Type B pancreatic cell (in vitro differentiated cells): ENCODE measurements at places on chromosomes 1 and 21. TPM values are rescaled to one million over a fixed set of nuclear protein-coding genes. Genes with fewer than 3 reads are reported as not detected.

GRCh38 chr1:37274938-37275631, 199.3 kb upstream of the ZC3H12A start:
- H3K36me3 ChIP-seq: no peaks in the 10 kb centered on the region
- H3K4me1 ChIP-seq: no peaks in the 10 kb centered on the region

DNA sequence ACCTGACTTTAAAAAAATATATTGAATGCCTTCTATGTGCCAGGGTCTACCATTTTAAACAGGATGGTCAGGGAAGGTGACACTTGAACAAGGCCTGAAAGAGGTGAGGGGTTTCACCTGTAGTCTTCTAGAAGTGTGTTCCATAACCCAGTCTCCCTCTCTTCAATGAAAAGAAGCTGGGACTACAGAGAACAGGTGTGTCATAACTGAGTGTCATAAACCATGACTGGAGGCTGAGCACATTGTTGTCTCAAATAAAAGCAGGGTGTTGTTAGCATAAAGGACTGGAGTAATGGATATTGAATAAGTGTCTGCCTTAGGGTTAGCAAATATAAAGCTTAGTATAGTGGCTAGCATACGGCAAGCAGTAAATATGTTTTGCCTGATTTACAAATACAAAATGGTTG, 65.4 kb downstream of the SYDE2 start:
- no peak for DNase-seq
- no peaks in the 10 kb centered on the region for H3K36me3 ChIP-seq
- peaks cover 5% of the 10 kb centered on the region for H3K4me1 ChIP-seq
- H3K27ac ChIP-seq: no peak overlapping the region
- H3K4me3 ChIP-seq: no peak overlapping the region

GRCh38 chr1:213287987-213288386, 236.9 kb downstream of the RPS6KC1 start:
- DNase-seq: no peak
- H3K4me1 ChIP-seq: no peaks in the 10 kb centered on the region
- H3K27ac ChIP-seq: no peak overlapping the region

DNA sequence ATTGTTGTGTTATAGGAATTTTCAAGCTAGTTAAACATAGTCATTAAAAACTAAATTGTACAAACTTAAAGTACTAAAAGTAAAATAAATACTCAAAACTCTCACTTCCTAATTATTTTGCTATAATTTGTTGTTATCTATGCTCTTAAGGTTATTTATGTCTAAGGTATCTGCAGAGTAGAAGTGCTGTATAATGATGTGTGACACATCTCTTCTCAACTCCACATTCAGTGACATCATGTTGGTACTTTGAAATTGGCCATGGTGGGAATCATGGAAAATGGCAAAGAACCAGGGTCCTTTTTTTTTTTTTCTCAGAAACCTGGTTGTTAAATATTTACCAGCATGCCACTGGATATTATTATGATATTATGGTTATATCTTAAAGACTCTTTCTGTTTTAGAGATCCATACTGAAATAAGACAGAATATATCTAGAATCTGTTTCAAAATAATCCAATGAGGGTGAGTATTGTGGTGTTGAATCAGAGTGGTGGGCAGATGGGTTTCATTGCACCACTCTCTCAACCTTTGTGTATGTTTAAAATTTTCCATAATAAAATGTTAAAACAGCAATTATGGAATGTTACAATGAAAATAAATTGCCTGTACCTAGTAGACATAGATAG, 22.4 kb downstream of the LRRC8B start:
- no peak overlapping the region for H3K4me3 ChIP-seq
- no peaks in the 10 kb centered on the region for H3K27me3 ChIP-seq
- no peaks in the 10 kb centered on the region for H3K36me3 ChIP-seq
- no peaks in the 10 kb centered on the region for H3K4me1 ChIP-seq
- H3K27ac ChIP-seq: no peak overlapping the region

The TMEM50A gene
- total RNA-seq: 80.3 and 81.6 TPM in 2 replicates

The NPHS2 gene
- total RNA-seq: 0.31 TPM in 1 of 2 replicates, not detected in the other

The WNT4 gene
- 9.8 and 26.4 TPM in 2 replicates for total RNA-seq

DNA sequence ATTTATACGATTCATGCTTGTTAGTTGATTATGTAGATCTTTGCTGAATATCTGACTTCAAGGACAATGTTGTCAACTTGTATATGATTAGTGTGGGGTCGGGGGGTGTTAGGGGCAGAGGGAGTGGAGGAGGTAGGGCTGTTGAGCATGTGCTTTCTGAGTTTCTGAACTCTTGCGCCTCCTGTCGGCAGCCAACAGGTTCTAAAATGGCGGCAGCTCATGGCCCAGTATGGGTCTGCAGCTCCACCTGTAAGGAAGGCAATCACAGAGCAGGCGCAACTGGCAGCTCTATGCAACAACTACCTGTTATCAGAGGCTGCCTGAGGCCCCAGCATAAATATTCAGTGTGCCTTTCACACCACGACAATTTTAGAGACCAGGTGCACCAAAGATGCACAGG, 205.8 kb upstream of the PLXNA2 start:
- H3K4me1 ChIP-seq: peaks cover 25% of the 10 kb centered on the region
- peaks cover 4% of the 10 kb centered on the region for H3K27me3 ChIP-seq
- H3K36me3 ChIP-seq: no peaks in the 10 kb centered on the region
- DNase-seq: no peak
- H3K4me3 ChIP-seq: no peak overlapping the region

GRCh38 chr1:218809625-218810024, 364.1 kb upstream of the LYPLAL1 start:
- H3K27me3 ChIP-seq: no peaks in the 10 kb centered on the region
- H3K27ac ChIP-seq: no peak overlapping the region
- no peaks in the 10 kb centered on the region for H3K4me1 ChIP-seq
- DNase-seq: no peak
- H3K36me3 ChIP-seq: no peaks in the 10 kb centered on the region

- DNase-seq: no peak
- peaks cover 9% of the 10 kb centered on the region for H3K4me1 ChIP-seq
- H3K36me3 ChIP-seq: peaks cover 15% of the 10 kb centered on the region
- no peak overlapping the region for H3K27ac ChIP-seq
- no peak overlapping the region for H3K4me3 ChIP-seq
Observed at GRCh38 chr1:161218301-161219077, 3.4 kb downstream of the FCER1G start.

The PADI2 gene
- total RNA-seq: 3.5 and 5.6 TPM in 2 replicates

DNA sequence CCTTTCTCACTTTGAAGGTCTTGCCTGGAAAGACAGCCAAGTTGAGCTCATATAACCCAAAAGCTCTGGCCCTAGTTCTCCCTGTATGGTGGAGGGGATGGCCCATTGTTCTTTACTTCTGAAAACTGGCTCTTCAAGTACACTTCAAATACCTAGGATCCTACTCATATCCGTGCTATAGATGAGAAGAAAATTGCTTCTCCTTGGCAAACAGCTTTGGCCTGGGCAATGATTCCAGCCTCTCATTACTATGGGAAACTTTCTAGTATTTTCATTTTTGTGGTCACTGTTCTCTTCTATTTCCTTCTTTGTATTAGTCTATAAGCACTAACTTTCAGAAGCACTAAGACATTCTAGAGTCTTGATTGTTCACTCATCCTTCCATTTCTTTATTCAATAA, 53.7 kb downstream of the ZNF697 start:
- H3K27me3 ChIP-seq: no peaks in the 10 kb centered on the region
- H3K4me1 ChIP-seq: no peaks in the 10 kb centered on the region
- H3K27ac ChIP-seq: no peak overlapping the region
- H3K36me3 ChIP-seq: no peaks in the 10 kb centered on the region
- no peak for DNase-seq

The KRTAP10-10 gene
- total RNA-seq: not detected in 2 replicates

- peaks cover 76% of the 10 kb centered on the region for H3K4me1 ChIP-seq
- H3K27me3 ChIP-seq: no peaks in the 10 kb centered on the region
- DNase-seq: no peak
Observed at GRCh38 chr1:54375712-54376429, 30.3 kb downstream of the SSBP3 start.

GRCh38 chr1:29798699-29799566, 562.6 kb downstream of the PTPRU start:
- H3K36me3 ChIP-seq: no peaks in the 10 kb centered on the region
- no peak overlapping the region for H3K4me3 ChIP-seq

DNA sequence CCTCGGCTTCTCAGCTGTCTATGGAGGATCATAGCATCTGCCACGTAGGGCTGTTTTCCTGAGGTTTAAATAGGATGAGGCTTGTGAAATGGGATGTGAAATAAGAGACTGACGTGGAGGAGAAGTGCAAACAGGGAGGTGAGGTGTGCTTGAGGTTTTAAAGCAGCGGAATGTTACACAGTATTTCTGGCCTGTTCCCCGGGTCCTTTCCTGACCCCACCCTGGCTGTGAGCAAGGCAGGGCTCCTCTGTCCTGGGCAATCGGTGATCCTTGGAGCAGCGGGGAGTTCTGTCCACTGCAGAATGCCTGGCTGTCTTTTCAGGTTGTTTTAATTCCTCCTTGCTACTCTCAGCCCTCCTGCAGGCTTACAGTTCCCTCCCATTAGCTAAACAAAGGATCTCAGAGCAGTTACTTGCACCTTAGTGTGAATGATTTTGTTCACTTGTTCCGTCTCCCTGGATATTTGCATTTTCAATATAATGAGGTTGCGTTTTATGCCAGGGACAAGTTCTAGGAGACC, 38.6 kb downstream of the LHX4 start:
- peaks cover 30% of the 10 kb centered on the region for H3K4me1 ChIP-seq
- peaks cover 5% of the 10 kb centered on the region for H3K27me3 ChIP-seq
- no peak overlapping the region for H3K4me3 ChIP-seq
- DNase-seq: no peak
- H3K27ac ChIP-seq: peak overlapping the region; percentile 38
- peaks cover 9% of the 10 kb centered on the region for H3K36me3 ChIP-seq

DNA sequence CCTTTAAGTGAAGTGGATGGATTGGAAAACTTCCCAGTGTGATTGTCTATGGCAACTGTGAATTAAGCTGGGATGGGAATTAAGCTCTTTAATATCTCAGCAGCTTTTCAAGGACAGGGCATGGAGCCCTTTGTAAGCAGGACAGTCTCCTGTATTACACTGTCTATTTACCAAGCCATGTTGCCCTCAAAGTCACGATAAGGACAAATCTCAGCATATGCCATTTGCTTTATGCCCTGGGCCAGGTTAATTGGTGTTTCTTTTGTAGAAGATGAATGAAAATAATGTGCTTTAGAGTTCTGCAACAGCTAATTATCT, 17.6 kb downstream of the UTP25 start:
- H3K4me1 ChIP-seq: peaks cover 13% of the 10 kb centered on the region
- no peaks in the 10 kb centered on the region for H3K27me3 ChIP-seq
- no peak overlapping the region for H3K4me3 ChIP-seq
- H3K36me3 ChIP-seq: peaks cover 37% of the 10 kb centered on the region

The OR2L3 gene
- total RNA-seq: not detected in 2 replicates
